ENCODE measurements at places on chromosomes 1 and 21.

- DNase-seq: no peak
Measured at GRCh38 chr1:158285756-158286241, 3.9 kb upstream of the CD1C start.

- DNase-seq: no peak
Measured at GRCh38 chr1:86858524-86859261, 55.2 kb downstream of the SELENOF start.

- peak; percentile 73 for DNase-seq
Measured at GRCh38 chr1:156490401-156491032, 10.1 kb downstream of the MEF2D start.

DNA sequence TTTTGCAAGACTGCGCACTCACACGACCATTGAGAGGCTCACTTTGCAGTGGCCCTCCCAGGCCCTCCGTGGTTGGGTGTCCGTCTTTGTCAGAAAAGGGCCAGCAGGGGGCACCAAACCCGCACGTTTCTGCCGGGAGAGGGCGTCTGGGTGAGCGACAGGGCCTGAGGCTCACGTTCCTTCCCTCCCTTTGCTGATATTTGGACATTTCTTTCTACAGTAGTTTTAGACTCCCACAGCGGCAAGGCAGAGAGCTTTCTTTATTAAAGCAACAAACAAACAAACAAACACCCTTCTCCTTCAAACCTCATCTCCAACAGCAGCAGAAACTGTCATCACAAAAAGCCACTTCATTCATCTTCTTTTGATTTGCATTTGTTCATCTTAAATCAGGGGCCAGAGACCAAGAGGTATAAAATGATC lies 79.2 kb upstream of the WDR26 start:
- DNase-seq: peak; percentile 92

DNA sequence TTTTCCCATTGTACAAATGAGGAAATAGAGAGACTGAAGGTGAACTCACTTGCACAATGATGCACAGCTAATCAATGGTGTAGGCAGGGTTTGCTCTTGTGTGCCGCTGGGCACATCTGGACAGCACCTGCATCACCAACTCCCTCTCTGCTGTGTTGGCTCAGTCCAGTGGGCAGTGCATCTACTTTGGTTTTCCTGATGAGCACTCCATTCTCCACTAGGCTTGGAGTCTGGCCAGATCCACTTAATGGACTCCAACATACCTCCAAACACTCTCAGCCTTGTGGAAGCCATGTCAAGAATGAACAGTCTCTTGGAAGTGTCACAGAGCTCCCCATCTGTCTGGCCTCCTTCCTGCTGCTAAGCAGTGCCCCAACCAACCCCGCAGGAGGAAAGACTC lies 152.2 kb downstream of the HIVEP3 start:
- DNase-seq: no peak

- no peak for DNase-seq
Measured at GRCh38 chr1:162689745-162690671, 57.7 kb downstream of the DDR2 start.

DNA sequence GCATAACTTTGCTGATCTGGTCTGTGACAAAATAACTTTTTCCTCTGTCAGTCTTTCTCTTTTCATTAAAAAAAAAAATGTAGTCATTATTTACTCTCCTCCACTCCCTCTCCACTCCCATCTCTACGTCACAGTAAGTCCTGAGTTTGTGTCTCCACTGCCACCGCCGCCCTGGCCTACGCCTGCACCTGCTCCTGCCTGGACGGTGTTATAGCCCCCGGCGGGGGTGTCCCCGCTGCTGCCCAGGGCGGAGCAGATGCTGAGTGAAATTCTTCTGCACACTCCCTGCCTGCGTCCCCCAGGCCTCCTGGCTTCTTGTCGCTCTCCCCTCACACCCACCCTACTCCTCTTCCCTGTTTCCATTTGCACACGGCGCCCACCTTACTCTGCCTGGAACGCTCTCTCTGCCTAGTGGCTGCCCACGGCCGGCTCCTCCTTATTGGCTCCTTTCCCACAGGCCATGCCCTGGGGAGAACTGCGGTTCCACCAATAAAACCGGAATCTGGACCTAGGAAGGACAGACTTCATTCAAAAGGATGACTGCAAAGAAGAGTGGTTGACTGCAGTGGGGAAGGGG lies 55.2 kb upstream of the C1orf174 start:
- DNase-seq: no peak

DNA sequence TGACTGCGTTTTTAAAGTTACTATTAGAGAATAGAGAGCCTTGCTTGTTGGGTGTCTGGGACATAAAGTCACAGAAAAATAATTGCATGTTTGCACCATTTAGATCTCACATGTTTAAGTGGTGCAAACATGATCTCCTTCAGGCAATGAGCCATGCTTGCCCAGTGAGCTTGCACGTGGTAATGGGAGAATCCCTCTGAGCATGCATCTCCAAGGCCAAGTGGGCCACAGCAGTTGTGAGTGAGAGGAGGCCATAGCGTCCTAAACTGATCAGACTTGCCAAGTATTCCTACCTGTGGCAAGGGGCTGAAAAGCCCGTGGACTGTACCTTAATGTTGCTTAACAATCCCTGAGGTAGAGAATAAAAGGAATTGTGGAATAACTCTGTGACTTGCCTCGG lies 158.3 kb downstream of the PLA2G4A start:
- no peak for DNase-seq

DNA sequence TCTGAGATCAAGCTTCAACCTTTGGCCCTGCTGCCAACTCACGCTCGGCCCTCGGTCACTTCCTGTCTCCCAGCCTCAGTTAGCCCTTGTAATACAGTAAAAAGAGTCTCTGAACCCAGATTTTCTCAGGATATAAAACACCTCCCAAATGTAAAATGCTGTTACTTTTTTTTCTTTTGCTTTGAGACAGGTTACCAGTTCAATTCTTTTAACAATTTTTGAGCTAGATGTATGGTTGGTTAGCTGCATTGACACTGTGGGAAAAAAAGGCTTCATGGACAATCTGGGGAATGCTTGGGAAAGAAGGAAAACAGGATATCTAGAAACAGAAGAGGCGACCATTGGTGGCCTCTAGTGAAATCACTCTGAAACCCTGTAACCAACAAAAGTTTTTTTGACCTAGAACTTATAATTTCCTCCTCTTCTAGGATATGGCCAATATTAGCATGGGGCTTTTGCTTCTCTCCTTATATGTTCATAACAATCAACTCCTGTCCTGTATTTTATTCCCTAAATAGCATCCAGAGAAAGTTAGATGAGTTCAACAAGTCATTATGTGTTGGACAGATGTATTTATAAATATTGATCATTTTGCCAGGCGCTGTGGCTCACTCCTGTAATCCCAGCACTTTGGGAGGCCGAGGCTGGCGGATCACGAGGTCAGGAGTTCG lies 1.3 kb downstream of the CMPK1 start:
- peak; percentile 9 for DNase-seq

- peak; percentile 48 for DNase-seq
Measured at GRCh38 chr21:17612023-17612564, 607 bp downstream of the BTG3 start.

DNA sequence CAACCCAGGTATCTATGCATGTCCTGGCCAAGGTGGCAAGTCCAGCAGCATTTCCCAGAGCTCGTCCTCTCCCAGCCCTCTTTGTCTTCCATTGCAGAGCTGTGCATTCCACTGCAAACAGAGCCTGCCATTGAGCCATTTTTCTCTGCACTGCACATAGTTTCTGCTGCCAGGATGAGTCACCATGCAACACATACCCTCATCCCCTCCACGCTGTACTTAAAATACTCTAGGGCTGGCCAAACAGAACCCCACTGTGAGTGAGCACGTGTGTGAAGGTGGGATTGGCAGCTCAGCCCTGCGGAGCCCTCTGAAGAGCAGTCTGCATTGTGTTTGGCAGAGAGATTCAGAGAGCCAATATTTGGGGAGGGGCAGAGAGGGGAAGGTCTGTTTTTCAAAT lies 3.9 kb upstream of the ATP1B1 start:
- DNase-seq: peak; percentile 70

DNA sequence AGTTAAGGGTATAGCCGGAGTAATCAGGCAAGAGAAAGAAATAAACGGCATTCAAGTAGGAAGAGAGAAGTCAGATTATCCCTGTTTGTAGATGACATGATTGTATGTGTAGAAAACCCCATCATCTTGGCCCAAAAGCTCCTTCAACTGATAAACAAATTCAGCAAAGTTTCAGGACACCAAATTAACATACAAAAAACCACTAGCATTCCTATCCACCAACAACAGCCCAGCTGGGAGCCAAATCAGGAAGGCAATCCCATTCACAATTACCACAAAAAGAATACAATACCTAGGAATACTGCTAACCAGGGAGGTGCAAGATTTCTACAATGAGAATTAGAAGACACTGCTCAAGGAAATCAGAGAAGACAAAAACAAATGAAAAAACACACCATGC lies 45.3 kb downstream of the MAST2 start:
- no peak for DNase-seq

DNA sequence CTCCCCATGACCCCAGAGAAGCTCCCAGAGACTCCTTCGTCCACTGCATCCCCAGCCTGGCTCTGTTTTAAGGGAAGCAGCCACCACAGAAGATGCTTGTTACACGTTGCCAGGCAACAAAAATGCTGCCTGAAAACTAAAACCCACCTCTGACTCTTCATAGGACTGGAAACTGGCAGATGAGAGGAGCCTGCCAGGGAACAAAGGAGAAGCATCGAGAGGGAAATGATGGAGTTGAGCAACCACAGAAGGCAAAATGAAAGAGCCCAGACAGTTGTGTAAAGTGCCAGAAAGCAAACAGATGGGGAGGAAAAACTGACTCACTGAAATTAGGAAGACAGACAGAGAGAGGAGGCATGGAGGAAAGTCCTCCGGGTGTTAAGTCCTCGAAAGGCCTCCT lies 118.4 kb downstream of the KCNN3 start:
- peak; percentile 77 for DNase-seq

DNA sequence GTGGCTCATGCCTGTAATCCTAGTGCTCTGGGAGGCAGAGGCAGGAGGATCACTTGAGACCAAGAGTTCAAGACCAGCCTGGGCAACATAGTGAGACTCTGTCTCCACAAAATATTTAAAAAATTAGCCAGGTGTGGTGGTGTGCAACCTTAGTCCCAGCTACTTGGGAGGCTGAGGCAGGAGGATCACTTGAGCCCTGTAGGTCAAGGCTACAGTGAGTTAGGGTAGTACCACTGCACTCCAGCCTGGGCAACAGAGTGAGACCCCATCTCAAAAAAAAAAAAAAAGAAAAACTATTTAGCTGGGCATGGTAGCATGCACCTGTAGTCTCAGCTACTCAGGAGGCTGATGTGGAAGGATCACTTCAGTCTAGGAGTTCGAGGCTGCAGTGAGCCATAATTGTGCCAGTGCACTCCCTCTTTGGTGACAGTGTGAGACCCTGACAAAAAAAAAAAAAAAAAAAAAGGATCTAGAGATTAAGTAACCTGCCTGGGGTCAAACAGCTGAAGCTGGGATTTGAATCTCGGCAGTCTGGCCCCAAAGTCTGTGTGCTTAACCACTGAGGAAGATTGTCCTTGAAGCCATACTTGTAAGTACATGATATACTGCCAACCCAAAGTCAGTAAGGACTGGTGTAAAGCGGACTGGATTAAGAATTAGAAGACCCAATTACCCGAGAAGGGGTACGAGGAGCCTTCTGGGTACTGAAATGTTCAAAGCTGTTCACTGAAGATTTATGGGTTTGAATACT lies 31.8 kb downstream of the LRRN2 start:
- DNase-seq: no peak

- DNase-seq: no peak
Measured at GRCh38 chr1:158037008-158037865, 43.8 kb downstream of the KIRREL1 start.

GRCh38 chr1:204143276-204144041 lies 8.4 kb downstream of the ETNK2 start:
- DNase-seq: no peak

DNA sequence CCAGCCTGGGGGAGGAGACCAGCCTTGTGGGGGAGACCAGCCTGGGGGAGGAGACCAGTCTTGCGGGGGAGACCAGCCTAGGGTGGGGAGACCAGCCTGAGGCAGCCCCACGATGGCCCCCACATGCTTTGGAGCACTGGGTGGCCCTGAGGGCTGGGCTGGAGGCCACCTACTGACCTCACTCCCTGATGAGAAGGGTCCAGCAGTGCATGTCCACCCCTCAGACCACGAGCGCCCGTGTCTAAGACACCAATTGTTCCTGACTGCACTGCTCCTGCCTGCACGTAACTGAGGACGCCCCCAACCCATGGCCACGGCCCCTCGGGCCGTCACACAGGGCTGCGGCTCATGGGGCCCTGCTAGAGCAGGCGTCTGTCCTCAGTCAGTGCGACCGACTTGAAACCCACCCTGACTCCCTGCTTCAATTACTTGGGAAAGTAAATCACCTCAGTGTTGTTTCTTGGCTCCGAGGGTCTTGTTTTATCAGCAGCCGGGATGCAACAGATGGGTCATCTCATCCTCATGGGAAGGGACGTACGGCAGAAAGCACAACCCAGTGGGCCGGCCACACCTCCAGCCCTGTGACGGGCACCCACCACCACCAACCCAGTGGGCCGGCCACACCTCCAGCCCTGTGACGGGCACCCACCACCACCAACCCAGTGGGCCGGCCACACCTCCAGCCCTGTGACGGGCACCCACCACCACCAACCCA lies at the start of gene SPATC1L:
Gene SPATC1L, minus strand, starts transcription at position 550 of the 715 bp plus-strand sequence. CDS start 1,643 bp downstream, outside the sequence.
- peak; percentile 90 for DNase-seq

DNA sequence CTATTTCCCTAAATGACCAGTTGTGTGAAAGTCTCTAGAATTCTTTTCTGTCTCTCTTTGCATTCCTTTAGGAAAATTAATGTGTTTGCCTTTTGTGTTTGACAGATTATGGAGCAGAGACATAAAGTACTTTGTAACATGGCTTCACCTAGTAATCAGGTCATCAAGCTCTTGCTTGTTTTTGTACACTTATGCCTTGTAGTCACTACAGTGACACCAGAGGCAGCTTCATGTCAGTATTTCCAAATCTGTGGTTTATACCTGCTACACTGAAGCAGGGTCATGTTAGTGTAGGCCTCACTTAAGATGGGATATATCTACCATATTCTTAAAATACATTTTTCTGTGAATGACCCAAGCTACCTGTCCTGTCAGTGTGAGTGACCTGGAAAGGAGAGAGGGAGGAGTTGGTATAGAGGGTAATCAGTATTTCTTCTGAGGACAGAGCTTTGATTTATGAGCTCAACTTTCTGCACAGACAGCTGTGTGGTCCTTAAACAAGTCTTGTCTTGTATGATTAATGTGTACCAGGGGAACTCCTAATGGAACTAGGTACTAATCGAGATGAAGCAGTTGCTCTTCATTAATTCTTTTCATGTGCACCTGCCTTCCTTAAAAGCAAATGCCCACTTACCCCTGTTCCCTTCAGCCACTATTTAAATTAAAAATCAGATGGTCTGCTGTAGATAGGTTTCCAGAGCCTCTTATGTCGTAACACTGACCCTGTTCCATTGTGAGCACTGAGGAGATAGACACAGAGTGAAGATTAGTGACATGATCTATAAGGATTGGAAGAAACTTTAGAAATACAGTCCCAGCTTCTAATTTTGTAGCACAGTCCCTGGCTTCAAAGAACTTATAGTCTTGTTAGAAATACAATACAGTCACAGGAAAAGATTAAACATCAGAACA lies 45.7 kb downstream of the MACO1 start:
- no peak for DNase-seq

Measured in GM03348 (cell line).